ENCODE measurements at places on chromosomes 5 and 9.

DNA sequence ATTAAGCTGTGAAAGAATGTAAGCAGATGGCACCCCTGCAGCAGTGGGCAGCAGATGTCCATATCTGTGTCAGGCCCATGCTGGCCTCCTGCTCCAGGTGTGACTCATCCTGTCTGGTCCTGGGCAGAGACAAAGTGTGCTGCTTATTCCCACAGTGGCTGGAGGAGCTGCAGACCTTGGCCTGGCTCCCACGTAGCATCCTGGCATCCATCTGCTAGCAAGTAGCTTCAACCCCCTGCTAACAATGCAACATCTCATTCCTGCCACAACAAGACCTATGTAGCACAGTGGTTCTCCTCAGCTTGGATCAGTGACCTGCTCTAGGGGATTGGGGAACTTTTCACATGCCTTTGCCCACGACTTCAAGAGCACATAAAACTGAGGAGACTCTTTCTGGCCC lies 126.4 kb upstream of the SLC12A2 start:
- DNase-seq, result no peak

GRCh38 chr5:174045470-174046025 lies at the start of gene NSG2:
TSS of gene NSG2 (plus strand) at chr5:174045706. CDS start at chr5:174046756, 1,050 bp downstream.
- DNase-seq, result no peak

- DNase-seq, result no peak
Observed at GRCh38 chr5:67639313-67639712, 442.7 kb upstream of the CD180 start.

- DNase-seq, result no peak
Observed at GRCh38 chr5:180222056-180222455, 13.0 kb upstream of the RASGEF1C start.

DNA sequence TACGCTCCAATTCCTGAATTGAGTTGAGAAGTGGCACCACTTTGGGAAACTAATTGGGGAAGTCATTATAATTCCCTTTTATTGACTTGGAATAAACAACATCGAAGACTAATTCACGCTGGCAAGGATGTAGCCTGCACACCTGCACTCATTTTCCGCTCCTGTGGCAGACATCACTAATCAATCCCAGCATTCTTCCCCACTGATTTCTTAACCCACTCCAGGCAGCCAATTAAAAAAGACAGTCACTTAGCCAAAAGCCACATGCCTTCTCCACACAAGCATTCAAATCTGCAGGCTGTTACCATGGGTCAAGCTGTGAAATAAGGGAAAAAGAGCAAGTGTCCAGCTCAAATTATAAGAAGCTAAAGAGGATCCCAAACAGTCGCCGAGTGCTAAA lies 68.2 kb upstream of the HRH2 start:
- no peak for DNase-seq

- DNase-seq, result no peak
Observed at GRCh38 chr9:106535439-106535838, 327.5 kb upstream of the ZNF462 start.

- no peak for DNase-seq
Observed at GRCh38 chr5:78001197-78001596, 225.1 kb upstream of the TBCA start.

DNA sequence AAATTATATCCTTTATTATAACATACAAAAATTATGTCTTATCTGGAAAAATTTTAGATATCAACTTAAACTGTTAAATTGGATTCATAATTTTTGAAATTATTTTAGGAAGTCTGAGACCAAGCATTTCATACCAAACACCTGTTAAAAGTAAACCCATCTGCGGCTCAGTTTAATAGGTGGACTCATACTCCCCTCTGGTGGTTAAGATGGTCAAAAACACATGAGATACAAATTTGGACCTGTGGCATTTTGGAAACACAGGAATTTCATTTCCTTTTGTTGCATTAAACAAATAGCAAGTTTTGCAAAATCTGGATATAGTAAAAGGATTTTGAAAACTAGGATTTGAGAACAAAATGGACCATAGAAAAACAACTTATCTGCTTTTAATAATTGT lies 53.7 kb downstream of the RGMB start:
- no peak for DNase-seq

- no peak for DNase-seq
Observed at GRCh38 chr9:127181315-127181580, 58.8 kb upstream of the ANGPTL2 start.

DNA sequence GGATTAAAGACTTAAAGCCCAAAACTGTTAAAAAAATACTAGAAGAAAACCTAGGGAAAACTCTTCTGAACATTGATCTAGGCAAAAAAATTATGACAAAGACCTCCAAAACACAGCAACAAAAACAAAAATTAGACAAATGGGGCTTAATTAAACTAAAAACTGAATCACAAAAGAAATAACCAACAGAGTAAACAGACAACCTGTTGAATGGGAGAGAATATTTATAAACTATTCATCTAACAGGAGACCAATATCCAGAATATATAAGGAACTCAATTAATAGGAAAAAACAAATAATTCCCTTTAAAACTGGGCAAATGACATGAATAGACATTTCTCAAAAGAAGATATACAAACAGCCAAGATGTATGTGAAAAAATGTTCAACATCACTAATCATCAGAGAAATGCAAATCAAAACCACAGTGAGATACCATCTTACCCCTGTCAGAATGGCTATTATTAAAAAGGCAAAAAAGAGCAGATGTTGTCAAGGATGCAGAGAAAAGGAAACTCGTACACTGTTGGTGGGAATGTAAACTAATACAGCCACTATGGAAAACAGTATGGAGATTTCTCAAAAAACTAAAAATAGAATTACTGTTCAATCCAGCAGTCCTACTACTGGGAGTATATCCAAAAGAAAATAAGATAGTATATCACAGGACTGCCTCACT lies 50.2 kb upstream of the TLX3 start:
- DNase-seq, result no peak

- no peak for DNase-seq
Observed at GRCh38 chr9:31807574-31808256, 576.7 kb upstream of the ACO1 start.

DNA sequence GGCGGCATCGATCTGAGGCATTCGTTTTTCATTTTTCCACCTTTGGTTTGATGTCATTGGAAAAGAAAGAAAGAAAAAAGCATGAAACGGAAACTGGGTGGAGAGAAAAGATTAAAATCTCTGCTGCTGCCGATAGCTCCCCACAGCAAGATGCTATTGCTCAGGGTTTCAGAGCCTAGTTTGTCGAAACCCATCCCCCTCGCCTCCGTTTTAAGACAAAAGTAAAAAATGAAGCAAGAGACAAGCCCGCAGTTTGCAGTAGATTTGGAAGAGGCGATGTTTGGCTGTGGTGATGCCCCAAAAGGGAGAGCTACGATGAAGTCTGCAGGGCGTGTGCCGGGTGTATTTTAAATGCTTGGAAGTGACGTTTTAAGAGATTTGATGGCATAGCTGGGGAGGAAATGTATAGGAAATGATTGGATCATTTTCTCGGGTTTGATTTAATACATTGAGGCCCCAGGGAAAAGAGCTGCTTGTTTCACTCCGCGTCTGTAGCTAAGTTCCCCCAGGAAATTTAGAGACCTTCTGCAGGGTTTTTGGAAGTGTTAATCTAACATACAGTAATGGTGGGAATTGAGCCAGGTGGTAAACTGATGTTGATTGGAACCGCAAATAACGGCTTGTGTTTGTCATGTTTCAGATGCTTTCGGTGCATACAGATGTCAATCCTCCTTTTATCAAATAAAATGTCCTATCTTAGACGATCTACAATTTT lies 909 bp downstream of the NDFIP1 start:
- DNase-seq, result no peak

GRCh38 chr5:40308867-40309266 lies 370.8 kb upstream of the PTGER4 start:
- no peak for DNase-seq

GRCh38 chr9:121992571-121993212 lies 100.4 kb downstream of the TTLL11 start:
- DNase-seq, result no peak

DNA sequence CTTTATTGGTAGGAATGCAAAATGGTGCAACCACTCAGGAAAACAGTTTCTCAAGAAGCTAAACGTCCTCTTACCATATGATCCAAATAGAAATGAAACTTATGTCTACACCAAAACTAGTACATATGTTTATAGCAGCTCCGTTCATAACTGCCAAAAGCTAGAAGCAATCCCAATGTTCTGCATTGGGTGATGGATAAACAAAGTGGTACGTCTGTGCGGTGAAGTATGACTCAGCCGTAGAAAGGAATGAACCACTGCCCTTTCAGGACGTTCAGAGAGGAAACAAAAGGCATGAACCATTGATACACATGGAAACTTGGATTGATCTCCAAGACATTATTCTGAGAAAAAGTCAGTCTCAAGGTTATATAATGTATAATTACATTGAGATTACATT lies 27.6 kb downstream of the HNRNPH1 start:
- no peak for DNase-seq

DNA sequence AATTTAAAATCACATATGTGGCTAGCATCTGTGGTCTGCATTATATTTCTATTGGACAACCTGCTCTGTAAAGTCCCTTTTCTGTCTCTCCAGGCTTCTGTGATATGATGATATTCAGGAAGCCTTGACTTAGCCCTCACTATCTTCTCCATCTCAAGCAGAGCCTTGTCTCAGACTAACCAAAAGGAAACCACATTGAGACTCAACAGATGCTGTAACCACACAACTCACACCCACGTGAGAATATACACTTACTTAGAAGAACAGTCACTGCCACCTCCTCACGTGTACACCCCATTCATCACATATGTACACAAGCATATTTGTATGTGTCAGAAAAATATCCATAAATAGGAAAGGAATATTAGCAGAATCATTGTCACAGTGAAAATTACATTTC lies 33.6 kb downstream of the HTR4 start:
- no peak for DNase-seq

DNA sequence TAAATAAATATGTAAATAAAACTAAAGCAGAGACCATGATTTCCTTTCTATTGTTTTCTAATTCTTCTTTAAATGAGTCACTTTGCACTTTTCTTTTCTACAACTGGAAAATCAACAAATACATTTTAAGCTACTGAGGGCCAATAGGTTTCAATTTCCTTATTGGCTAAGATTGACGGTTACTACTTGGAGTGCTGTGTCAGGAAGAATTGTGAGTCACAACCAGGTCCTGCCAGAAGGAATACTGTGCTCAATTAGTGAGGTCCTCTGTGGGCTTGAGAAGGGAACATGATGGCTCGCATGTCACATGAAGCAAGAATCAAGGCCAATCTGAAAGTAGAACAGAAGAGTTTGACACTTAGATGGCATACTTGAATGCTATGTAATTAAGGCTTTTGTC lies 110.8 kb downstream of the HMHB1 start:
- DNase-seq, result no peak

GRCh38 chr9:111412280-111412679 lies 71.9 kb downstream of the ECPAS start:
- no peak for DNase-seq

DNA sequence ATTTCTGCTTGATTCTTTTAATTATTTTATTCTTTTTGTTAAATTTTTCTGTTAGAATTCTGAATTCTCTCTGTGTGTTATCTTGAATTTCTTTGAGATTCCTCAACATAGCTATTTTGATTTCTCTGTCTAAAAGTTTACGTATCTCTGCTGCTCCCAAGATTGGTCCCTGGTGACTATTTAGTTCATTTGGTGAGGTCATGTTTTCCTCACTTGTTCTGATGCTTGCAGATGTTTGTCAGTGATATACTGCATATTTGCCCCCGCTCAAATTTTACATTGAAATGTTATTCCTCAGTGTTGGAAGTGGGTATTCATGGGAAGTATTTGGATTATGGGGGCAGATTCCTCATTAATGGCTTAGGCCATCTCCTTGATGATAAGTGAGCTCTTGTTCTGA lies 105.3 kb downstream of the PRDM9 start:
- no peak for DNase-seq

DNA sequence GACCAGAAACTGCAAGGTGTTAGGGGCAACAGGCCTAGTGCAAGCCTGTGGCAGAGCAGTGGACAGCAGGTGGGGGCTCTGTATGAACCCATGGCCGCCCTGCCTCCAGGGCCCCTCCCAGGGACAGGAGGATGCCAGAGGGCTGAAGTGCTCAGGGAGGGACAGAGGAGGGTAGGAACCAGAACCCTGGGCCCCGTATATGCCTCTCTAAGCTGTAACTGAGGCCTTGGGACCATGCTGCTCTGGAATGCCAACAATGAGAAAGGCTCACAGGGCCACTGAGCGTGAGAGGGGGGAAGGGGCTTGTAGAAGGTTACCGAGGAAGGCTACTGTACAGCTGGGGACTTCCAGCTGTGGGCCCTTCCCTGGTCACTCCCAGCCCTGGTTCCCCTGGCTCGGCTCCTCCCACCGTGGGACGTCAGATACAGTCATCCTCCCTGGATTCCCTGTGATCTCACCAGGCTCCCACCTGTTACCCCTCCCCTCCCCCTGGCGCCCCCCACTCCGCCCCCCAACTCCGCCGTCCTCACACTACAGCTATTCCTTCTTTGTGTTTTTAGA lies 21.1 kb downstream of the AQP7 start:
- DNase-seq, result no peak

Measured in cortex of kidney (tissue), 1 donor.